Ovary (tissue), 10 donors: ENCODE measurements at places on chromosomes 7 and 10. TPM values are rescaled to one million over a fixed set of nuclear protein-coding genes. Genes with fewer than 3 reads are reported as not detected.

DNA sequence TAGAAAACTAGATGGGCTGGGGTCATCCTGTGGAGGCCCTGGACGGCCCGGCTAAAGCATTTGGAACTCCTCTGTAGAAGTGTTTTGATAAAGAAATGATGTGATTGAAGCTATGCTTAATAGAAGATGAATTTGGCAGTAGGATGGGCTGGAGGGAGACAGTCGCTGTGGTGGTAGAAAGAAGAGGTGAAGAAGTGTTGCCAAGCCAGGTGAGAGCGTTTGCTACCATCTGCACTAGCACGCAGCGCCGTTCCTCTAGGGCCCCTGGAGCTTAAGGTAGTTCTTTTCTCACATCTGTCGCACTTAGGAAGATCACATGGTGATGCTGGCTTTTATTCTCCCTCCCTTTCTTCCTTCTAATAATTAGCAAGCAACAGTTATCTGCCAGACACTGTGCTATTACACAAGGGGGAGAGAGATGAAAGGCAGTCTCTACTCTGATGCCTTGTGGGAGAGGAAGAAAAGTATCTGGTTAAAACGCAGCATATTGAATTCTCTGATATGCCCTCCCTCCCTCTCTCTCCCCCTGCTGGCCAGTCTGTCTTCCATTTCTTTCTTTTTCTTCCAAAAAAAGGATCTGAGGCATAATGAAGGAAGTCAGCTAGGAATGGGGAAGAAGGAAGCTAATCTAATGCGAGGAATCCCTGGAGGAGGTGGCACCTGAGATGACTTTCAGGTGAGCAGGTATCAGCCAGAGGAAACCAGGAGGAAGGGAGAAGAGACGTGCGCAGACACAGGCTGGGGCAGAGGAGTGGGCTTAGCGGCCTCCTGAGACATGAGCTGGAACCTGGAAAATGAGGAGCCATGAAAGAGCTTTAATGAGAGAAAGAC, 162.3 kb upstream of the KLF14 start:
- no peak for DNase-seq

- DNase-seq, result no peak
These were observed 107.2 kb upstream of the LYZL2 start for GRCh38 chr10:30736685-30737232.

- DNase-seq, result no peak
These were observed 5.7 kb upstream of the ARPC1B start for GRCh38 chr7:99368750-99369389.

DNA sequence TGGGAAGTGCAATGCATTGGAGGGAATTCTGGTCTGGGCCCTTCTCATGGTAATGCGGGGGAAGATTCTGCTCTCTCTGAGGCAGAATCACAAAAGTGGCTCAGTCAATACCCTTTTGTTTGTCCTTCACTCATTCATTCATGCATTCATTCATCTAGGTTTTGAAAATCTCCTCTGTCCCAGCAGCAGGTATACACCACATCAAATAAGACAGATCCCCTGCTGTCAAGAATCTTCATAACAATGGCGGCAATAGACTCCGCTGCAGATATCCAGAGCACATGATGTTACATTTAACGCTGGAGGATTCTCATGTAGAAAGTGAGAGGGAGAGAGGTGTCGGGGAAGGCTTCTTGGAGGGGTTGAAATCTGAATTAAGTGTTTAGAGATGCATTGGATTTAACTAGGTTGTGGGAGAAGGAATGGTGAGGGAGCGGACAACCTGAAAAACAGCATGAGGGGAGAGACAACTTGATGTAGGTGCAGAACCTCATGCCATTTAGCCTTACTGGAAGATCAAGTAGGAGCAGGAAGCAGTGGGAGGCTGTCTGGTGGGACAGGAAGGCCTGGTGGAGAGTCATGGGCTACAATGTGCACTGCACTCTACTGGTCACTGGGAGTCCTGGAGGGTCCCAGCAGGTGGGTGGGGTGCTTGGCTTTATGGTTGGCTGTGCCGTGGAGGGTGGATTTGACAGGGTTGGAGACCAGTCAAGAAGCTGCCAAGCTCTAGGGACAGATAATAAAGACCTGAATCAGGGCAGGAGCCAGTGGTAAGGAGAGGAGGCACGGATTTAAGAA, 5.2 kb upstream of the FAM180A start:
- DNase-seq, result no peak

DNA sequence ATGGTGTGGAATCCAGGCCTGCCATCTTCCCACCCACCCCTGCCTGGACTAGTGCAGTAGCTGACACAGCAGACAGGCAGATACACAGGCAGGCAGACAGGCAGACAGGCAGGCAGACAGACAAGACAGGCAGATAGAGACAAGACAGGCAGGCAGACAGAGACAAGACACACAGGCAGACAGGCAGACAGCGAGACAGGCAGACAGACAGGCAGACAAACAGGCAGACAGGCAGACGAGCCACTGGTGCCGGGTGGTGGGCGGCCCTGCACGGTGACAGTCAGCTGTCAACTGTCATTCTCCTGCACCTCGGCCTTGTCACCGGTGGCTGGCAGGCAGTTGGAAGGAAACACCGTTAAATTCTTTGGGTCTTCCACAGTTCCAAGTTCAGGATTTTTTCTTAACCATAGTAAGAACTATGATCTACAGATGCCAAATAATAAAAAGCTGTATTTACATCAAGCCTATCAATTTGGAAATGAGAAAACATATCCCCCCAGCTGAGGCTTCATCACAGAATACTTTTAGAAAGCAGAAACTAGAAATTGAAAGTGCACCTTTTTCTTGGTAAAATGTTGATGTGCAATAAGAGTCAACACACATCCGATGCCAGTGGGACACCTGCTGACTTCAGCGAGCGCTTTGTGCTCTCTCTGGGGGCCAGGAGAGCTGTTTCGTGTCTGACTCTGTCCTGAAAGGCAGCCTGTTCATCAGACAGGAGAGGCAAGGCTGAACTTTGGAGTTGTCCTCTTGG, 250.4 kb downstream of the DNAJB6 start:
- no peak for DNase-seq

DNA sequence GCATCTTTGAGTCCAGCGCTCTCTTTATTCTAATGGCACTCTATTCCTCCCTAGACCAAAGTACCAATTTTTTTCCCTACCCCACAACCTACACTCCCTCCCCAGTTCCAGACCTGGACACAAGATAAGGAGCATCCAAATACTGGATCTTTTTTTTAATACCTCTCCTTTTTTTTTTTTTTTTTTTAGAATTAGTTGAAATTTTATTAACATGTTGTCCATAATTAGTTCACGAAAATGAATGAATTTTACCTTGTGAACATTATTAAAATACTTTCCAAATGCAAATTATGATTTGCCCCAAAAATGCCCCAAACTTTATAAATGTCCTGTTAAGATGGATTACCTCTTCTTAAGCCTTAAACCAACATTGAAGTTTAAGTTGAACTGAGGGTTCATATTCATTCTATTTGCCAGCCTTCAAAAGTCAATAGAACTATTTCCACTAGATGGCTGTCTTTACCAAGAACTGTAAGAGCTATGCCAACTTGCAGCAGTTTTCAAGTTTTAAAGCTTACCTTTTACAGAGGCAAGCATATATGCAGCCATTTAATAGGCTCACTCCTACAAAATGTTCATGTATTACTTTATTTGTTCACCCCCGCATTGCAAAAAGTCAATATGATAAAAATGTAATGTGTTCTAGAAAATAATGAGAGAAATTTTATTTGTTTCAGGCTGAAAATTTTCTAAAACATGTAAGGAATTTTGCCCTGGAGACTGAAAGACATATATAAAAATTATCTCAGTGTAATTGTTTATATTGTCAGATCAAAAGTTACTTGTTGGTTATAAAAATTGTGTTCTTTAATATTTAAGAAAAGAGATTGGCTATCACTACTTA, 39.7 kb upstream of the TNKS2 start:
- no peak for DNase-seq

OPN4 gene
- not detected for total RNA-seq
